ENCODE measurements at places on chromosomes 5 and 9.

DNA sequence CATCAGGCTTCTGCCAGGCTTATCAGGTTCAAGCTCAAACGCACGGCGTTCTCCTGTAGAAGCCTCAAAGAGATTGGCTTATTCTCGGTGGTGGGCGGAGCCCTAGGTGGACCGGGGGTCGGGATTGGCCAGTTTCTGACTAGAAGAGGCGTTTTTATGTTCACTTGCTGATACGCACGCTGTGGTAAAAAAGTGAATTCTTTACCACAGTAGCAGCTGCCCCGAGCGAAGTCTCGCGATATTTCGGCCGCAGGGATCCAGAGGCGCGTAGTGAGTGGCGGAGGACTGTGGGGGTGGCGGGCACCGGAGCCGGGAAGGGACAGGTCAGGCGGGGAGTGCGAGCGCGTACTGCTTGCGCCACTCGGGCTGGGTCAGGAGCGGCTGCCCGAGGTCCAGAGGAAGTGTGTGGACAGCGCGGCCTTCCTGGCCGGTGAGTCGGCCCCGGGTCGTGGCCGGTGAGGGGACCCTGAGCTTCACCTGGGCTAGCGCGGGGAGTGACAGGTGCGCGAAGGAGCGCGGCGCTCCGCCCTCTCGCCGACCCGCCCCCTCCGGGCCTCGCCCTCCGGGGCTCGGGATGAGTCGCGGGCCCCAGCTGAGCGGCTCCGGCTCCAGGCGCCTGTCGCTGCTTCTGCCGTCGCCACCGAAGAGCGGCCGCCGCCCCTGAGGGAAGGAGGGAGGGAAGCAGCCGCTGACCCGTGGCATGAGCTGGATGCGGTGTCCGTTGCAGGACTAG, at the start of gene DMXL1:
Gene DMXL1 (plus strand): TSS at position 260 of the 733 bp plus-strand sequence. CDS start 483 bp downstream, outside the sequence.
- peak; percentile 93 for DNase-seq

GRCh38 chr5:10476878-10477277, 35.2 kb downstream of the ROPN1L start:
- no peak for DNase-seq

DNA sequence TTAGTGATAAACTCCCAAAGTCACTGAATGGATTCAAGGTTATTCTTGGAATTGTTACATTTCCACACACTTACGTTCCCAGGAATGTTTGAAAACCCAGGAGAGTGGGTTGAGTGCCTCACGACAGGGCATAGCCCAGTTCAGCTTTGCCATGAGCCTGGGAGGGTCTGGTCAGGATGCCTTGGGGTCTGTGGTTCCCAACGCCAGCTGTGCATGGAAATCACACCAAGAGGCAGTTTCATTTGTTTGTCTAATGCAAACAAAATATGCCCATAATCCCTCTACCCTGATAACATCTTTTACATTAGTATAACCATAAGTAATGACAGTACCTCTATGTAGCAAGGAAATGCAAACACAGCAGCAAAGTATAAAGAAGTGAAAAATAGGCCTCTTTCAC, 25.3 kb upstream of the MSX2 start:
- no peak for DNase-seq

- peak; percentile 43 for DNase-seq
Measured at GRCh38 chr5:179732918-179733771, 523 bp downstream of the MAML1 start.

DNA sequence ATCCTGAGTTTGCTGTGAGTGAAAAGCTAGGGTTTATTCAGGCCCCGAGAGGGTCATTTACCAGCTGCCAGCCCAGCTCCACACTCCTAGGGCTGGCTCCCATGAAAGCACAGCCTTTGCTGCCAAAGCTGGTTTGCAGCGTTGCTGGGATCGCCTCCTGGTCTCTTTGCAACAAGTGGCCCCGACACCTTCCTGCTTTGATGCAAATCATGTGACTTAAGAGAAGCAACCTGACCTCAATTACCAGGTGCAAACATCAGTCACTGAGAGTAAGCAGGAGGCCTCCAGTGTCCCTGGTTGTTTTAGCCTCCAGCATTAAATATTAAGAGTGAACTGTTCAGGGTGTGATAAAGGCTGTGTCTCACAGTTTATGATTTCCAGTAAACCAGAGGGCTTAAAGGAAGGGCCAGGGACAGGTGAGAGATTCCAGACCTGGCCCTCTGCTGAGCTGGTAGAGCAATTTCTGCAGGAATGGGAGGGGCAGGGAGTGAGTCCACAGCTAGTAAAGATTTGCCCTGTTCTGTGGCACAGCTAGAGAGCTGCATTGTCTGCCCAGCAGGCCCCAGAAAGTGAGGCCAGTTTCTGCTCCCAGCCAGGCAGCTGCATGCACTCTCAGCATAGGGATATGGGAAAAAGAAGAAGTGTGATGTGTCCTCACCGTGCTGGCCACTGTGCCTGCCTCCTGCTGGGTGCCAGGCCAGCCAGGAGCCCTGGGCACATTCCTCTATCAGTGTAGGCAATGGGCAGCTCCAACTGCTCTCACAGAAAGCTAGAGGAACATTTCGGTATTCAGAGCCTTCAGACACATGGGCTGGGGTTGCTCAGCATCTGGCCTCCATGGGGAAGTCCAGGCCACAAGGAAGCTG, 58.0 kb downstream of the SLC22A5 start:
- DNase-seq, result peak; percentile 52

DNA sequence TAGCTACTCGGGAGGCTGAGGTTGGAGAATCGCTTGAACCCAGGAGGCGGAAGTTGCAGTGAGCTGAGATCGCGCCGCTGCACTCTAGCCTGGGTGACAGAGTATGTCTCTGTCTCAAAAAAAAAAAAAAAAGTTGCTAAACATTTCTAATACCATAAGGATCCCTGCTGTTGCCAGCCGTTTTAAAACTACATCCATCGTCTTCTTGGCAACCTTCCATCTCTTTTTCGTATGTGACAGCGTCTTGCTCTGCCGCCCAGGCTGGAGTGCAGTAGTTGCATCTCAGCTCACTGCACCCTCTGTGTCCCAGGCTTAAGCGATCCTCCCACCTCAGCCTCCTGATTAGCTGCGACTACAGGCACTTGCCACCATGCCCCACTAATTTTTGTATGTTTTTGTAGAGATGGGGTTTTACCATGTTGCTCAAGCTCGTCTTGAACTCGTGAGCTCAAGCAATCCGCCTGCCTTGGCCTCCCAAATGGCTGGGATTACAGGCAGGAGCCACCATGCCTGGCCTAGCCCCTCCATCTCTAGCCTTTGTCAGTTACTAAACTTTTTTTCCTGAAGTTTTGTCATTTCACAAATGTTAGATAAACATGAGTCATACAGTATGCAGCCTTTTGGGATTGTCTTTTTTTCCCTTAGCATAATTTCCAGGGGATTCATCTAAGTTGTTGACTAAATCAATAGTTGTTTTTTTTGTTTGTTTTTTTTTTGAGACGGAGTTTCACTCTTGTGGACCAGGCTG, 13.5 kb downstream of the NSD1 start:
- no peak for DNase-seq

- DNase-seq, result no peak
Measured at GRCh38 chr9:38421498-38422211, 2.6 kb downstream of the IGFBPL1 start.

DNA sequence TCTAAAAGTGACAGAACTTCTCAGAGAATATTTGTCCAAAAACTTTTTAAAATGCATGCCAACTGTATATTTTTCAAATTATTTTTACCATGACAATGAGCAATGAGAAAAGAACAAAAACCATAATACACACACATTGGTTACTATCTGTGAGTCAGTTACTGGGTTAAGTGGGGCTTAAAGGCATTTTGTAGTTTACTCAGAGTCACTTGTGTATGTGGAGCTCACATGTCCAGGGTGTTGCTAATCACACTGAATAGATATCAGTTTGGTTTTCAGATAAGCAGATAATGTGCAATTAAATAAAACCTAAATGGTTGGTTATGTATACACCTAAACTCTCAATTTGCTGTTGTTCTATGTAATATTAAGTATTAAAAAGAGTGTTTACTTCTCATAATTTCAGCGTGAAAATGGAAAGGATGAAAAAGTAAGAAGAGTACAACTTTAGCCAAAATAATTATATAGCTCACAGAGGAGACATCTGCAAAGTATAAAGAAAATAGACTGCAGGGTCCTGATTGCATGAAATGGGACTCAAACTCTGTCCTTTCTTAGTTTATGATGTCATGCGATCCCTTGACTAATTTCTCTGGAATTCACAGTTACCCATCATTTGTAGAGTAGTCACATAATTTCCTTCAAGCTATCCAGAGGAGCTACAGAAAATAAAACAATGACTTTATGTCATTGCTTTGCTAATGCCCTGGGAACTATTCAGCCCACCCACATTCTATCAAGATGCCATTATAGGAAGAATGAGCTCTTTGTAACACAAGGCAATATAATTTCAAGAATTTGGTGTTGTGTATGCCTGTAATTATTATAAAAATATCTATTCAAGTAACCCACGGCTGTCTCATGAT, 388.0 kb upstream of the ZNF608 start:
- no peak for DNase-seq
